ENCODE measurements at places on chromosomes 6 and 20.
A peak's percentile ranks its signal among the peaks of the same experiment; 100 is the strongest.

DNA sequence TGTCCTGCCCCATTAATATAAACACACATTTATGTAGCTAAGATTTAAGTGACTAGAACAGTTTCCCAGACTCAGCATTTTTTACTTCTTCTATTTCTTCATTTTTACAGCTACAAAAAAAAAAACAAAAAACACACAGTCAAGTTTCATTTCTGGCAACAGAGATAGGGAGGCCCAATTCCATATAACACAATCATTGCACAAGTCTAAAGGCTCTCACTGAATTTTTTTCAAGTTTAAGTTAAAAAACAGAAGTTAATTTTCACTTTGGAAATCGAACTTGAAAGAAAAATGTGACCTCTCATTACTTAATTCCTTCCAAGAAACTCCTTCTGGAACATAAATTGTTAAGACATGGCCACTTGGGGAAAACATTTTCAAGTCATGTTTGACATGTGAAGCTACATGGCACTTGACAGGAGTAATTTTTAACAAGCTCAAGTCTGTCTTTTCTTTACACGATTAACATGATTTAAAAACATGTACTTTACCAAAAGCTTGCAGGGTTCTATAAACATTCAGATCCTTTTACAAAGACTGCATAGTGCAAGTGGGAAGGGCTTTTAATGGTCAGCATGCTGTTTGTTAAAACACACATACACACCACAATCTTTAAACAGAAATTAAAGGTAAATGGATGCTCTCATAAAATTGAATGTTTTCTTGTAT is 100.1 kb upstream of the CCDC28A start:
- no peak for DNase-seq

GRCh38 chr20:4601630-4602296 is 119.9 kb upstream of the PRND start:
- DNase-seq, result no peak

DNA sequence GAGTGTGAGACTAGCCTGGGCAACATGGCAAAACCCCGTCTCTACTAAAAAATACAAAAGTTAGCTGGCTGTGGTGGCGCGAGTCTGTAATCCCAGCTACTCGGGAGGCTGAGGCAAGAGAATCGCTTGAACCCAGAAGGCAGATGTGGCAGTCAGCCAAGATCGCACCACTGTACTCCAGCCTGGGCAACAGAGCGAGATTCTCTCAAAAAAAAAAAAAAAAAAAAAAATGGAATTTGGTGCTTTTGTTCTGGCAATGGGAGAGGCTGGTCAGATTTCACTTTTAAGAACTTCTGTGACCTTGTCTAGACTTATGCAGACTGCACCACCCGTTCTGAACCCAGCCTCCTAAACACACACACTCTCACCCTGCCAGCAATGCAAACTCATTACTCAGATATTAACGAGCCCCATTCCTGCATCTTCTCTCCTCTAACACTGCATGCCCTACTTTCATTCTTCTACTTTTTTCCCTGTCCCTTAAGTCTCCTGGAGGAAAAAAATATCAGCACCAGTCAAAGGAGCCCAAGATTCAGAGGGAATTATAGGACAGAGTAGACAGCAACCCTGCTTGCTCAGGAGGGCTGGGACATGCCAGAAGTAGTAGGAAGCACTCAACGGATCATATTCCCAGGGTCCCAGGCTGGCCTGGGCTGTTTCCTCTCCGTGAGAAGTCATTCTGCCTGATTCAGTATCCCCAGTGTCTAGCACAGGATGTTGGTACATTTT is 4.4 kb downstream of the MOCS1 start:
- no peak for DNase-seq

DNA sequence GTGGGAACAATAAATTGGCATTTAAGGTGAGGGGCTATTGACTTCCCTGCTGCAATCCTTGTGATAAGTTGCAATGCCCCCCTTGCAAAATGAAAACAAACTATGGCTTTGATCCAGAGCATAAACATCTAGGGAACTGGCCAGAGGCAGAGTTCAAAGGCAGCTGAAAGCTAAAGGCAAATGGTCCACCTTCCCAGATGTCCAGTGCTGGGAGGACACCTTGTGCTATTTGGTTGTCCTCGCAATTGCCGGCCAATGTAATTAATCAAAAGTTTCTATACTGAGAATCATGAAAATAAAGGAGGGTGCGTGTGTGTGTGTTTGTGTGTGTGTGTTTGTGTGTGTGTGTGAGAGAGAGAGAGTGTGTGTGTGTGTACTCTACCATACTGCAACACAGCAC is 337.4 kb downstream of the CBLN4 start:
- no peak for DNase-seq

GRCh38 chr20:57195469-57196100 is 70.9 kb downstream of the BMP7 start:
- DNase-seq, result peak; percentile 93

DNA sequence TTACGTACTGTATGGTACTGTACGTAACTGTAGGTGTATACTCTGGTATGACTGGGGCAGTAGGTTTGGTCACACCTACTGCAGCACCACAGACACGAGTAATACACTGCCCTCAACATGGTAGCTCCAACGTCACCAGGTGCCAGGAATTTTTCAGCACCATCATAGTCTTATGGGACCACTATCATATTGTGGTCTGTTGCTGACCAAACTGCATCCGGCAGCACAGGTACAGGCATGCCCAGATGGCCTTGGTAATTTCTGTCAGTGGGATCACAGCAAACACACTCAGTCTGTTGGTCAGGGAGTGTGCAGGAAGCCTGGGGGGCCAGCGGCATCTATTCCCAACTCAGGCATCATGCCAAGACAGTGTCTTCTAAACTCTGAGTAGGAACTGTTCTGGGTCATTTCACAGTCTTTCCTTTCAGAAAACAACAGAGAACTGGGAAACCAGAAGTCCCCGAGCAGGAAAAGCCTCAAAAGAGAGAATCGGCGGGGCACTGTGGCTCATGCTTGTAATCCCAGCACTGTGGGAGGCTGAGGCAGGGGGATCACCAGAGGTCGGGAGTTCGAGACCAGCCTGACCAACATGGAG is 5.8 kb downstream of the YTHDF1 start:
- no peak for DNase-seq

GRCh38 chr6:131724114-131724513 is 13.3 kb upstream of the CTAGE9 start:
- DNase-seq, result no peak
